Brain (organoid and tissue), 16 donors: ENCODE measurements at places on chromosomes 7 and 10.

GRCh38 chr10:97464226-97464625 lies 18.3 kb downstream of the ZDHHC16 start:
- DNase-seq = no peak

- DNase-seq = no peak
Observed at GRCh38 chr10:97018251-97019212, 167.2 kb downstream of the SLIT1 start.

DNA sequence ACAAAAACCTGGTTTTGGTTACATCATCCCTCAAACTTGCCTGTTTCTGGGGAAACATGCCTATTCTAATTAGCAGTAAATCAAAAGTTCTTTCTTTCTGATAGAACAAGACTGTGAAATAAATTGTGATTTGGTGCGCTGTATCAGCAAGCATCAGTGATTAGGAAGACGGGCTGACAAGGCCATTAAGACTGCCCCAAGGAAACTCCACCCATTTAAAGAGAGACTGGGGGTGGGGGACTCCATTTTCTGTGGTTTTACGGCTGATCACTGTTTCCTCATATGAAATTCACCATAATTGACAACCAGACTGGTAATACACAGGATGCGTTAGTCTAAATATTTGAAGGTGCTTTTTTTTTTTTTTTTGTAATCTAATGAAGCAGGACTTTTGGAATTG lies 68.7 kb downstream of the MBL2 start:
- DNase-seq = no peak

GRCh38 chr10:115082506-115082905 lies 10.7 kb upstream of the ATRNL1 start:
- DNase-seq = no peak

DNA sequence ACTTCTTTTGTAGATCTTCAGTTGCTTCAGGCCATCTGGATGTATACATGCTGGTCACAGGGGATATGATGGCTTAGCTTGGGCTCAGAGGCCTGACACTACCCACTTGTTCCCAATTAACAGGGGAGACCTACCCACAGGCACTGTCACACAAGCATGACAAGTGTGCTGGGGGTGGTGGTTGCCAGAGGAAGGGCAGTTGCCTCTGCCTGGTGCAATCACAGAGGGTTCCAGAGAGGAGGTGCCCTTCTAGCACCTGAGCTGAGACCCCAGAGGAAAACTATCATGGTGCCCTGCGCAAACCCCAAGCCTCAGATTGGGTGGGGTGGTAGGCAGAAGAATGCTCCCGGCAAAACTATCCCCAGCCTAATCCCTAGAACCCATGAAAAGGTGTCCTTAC lies 65.6 kb upstream of the NANOS1 start:
- no peak for DNase-seq
